Activated T-helper 1 cell treated with anti-CD3 and anti-CD28 coated beads, Interleukin-2, amount 50 U/mL, for 16 hours (primary cell): ENCODE measurements at places on chromosomes 6 and 20.

DNA sequence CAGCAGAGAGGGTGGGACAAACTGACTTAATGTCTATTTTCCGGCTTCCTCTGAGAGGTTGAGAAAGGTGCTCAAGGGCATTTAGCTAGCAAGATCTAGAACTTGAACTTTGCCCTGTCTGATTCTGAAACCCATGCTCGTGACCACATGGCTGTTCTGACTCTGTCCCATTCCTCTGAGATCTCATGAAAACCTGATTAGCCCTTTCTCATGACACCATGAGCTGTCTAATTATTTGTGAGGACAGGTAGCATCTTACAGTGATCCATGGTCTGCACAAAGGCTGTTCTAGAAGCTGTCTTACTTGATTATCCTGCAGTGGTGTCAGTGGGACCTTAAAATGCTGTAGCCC lies 89.6 kb upstream of the TOX2 start:
- DNase-seq: no peak

DNA sequence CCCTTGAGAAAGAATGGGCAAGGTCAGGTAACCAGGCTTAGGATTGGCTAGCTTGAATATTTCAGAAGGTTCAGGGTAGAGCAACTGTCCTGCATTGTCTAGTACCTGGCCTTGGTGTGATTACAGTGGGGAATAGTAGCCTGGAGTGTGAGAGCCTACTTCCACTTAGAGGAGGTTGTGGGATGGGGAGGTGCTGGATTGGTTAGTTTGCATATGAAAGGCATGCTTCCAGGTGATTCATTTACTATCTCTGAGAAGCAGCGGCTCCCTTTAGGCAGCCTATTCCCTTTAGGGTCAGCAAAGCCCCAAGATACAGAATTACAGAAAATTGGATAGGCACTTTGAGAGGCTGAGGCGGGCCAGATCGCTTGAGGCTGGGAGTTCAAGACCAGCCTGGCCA lies 25.0 kb upstream of the SCGN start:
- DNase-seq: no peak

DNA sequence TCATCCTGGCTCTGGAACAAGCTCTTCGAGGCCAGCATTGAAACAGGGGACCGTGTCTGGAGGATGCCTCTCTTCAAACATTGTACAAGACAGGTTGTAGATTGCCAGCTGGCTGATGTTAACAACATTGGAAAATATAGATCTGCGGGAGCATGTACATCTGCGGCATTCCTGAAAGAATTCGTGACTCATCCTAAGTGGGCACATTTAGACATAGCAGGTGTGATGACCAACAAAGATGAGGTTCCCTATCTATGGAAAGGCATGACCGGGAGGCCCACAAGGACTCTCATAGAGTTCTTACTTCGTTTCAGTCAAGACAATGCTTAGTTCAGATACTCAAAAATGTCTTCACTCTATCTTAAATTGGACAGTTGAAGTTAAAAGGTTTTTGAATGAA lies 3.6 kb upstream of the CDKN1A start:
- no peak for DNase-seq

- DNase-seq: no peak
These were observed 4.3 kb upstream of the SYNDIG1 start for GRCh38 chr20:24465159-24465558.

DNA sequence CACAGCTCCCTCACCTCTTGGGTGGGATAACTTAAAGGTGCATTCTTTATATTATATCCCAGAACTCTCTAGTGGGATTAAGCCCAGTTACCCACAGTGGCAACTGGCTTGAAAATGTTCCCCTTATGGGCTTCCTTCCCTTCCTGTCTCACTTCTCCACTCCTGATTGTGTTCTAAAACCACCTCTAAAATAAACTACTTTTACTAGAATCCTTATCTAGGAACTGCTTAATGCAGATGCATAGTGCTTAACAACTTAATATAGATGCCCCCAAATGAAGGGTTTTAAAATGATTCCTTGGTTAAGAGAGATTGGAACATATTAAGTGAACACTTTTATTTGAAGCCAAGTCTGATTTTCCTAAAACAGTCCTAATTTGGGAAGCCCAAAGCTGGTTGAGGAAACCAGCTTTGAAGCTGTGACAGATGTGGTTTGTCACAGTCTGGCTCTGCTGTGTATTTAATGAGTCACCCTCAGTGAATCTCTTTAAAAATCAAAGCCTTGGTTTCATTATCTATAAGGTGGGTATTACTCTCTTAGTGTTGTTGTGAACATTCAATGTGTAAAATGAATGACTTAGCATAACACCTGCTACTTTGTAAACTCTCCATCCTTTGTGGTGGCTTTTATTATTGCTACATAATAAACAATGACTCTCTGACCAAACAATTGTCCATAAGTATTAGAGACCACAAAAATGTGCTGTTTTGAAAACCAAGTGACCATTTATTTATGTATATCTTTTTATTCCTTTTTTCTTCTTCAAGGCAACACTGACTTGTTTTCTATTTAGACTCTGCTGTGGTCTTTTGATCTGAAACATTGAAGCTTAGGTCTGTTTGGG lies 24.4 kb downstream of the PLCB1 start:
- no peak for DNase-seq

DNA sequence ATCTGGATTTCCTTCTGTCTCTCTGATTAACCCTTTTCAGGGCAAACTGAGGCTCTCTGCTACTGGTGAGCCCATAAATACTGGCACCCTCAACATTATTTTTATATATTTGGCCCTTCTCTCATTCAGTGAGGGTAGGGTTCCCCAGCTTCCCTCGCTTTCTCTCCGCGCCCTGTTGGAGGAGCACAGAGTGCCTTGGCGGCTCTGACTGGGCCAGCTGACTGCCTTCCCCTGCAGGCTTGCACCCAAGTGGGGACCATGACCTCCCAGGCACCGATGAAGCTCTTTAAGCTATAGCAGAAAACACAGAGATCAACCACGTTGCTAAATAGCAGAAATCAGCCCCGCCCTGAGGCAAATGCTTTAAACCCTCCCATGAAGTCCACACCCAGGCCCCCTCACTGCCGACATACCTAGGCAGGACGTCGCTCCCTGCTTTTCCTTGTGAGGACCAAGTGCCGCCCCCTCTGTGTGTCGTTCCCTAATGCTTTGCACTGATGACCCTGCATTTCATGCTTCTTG lies 105.0 kb downstream of the HUS1B start:
- no peak for DNase-seq

GRCh38 chr20:664151-664550 lies 11.2 kb upstream of the SRXN1 start:
- no peak for DNase-seq

GRCh38 chr6:148295261-148295887 lies 47.3 kb upstream of the SASH1 start:
- DNase-seq: no peak

GRCh38 chr6:130371921-130372420 lies 6.2 kb downstream of the TMEM200A start:
- no peak for DNase-seq

DNA sequence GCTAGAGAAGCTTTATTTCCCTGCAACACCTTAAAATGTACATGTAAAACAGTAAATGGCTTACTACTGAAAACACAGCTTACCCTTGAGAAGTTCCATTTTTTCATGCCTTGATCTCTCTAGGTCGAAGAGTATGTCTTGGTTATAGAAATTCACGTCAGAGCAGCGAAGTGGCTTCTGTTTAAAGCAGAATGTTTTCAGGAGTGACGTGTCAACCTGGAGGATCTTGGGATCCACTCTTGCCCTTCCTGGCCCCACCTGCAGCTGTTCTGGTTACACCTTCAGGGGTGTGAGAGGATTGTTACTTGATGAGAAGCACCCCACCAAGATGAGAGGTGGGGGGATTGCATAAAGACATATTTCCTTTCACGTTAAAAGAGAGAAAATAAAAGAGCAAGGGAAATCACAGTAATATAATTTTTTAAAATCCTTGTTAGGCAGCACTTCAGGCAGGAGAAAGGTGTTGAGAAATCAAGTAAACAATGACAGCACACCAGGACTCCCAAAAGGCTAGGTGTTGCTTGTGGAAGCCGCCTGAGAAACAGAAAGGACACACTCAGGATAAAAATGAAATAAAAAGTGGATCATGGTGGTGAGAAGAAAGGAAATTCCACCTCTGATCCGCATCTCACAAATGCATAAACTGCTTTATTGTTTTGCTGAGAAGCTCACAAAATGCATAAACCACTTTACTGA lies 149.7 kb downstream of the UNC5CL start:
- no peak for DNase-seq

DNA sequence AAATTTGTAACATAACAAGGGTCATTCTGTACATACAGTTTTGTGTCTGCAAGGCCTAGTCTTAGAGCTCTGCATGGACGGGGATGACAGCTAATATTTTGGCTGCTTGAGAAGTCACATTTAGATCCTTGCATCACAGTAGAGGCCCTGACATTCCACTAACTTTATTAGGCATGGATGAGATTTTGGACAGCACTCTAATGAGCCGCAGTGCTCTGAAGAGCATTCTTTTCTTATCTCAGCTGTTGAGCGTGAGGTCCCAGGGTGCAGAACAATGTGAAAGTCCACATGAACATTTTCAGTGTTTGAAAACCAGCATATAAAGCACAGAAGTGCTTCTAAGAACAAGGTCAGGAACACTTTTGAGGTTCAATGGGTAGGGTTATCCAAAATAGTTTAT lies 58.9 kb downstream of the IPCEF1 start:
- no peak for DNase-seq

DNA sequence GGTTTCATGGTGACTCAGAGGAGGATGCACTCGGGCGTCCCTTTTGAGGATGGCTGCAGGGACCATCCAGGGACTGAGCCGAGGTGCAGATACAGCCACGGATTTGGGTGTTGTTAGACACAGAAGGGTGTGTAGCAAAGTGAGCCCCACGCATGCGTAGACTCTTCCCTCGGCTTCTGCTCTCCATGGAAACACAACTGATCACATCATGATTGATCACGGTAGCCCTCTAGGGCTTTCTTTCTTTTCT lies 606 bp upstream of the ULBP1 start:
- DNase-seq: no peak

GRCh38 chr20:20251317-20251716 lies 116.6 kb upstream of the INSM1 start:
- no peak for DNase-seq

DNA sequence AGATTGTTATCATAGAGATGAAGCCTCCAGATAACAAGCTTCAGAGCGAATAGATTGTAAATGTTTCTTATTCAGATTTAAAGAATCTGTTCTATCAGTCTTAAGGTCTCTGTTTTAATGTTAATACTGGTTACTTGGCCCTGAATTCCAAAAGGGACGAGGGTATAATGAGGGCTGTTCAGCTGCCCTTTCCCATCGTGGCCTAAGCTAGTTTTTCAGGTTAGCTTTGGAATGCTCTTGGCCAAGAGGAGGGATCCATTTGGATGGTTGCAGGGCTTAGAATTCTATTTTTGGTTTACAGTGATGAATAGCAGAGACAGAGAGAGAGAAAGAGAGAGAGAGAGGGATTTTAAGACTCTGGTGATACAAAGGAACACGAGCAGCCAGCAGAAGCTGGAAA lies 62.8 kb upstream of the UFL1 start:
- DNase-seq: no peak

DNA sequence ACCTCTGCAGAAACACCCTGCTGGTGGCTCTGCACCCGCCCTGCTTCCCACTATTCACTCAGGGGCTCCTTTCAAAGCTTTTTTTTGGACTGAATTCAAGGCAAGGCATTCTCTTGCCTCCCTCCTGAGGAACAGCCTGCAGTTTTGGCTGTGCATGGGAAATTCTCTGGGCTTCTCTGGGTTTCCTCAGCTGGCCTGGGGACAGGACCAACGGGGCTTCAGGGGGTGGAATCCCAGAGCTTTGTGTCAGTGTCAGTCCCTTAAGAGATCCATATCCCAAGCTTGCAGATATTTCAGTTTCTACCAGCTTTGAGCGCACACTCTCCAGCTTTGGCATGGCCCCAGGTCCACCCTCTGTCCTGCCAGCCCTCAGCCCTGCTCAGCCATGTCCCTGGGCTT lies 2.0 kb downstream of the SCRT2 start:
- no peak for DNase-seq

GRCh38 chr6:142926177-142926493 lies 18.8 kb downstream of the HIVEP2 start:
- no peak for DNase-seq

DNA sequence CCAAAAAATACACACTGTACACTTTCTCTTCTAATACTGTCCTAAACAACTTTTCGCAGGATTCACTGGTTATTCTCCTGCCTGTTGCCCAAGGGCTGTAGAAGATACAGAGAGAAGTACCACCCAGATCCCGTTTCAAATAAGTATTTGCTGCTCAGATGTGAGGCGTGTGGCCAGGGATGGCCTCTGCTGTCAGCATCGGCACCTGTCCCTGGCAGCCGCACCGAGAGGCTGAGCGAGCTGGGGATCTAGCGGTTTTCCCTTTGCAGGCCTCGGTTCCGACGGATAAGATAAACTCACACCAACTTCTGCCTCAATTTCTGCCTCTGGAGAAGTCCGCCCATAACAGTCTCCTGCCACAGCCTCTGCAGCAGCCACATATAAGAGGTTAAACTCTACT lies 685.2 kb upstream of the AGPAT4 start:
- no peak for DNase-seq

DNA sequence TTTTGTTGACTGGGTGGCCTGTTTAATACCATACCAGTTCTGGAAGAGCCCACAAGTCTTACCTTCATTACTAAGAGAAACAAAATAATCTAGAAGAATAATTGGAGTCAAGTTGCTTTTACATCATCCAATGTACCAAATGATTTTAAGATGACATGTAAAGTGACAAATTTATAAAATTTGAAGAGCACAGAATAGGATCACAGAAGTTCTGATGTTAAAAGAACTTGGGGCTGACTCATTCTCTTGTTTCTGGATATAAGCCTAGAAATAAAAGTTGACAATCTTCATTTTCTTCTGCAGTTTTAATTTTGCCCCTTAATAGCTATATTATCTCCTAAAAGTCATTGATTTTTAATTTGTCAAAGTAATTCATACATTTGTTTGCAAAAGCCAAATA lies 317.5 kb upstream of the MARCKS start:
- no peak for DNase-seq

DNA sequence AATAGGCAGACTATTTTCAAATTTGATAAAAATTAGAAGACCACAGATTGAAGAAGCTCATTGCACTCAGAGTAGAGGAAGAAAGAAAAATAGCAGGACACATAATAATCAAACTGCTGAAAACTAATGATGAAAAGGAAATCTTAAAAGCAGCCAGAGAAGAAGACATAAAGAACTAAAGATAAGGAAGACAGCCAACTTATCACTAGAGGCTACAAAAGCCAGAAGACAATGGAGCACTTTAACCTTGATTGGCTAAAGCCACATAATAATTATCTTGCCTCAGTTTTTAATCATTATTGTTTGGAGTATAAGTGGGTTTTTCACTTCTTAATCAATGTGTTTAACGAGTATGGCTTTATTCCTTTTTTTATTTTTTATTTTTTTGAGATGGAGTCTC lies 397.6 kb downstream of the RNF144B start:
- no peak for DNase-seq
